ENCODE measurements at places on chromosomes 7 and 10.

DNA sequence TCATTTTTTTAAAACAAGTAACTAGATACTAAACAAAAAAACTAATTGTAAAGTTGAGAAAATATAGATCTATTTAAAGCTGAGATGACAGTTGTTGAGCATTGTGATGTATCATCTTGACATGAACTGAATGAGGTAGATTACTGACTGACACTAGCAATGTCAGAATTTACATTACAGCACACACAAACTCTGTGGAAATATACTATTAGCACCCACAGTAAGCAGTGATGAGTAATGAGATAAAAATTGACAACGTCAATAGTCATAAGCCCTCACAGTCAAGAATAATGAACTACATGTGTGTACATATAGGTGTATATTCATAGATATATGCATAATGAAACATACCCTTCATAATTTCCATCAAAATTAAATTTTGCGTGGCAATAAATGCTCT lies 368.4 kb downstream of the TFEC start:
- DNase-seq = no peak

GRCh38 chr7:108248821-108249220 lies 118.7 kb upstream of the LAMB4 start:
- no peak for DNase-seq

DNA sequence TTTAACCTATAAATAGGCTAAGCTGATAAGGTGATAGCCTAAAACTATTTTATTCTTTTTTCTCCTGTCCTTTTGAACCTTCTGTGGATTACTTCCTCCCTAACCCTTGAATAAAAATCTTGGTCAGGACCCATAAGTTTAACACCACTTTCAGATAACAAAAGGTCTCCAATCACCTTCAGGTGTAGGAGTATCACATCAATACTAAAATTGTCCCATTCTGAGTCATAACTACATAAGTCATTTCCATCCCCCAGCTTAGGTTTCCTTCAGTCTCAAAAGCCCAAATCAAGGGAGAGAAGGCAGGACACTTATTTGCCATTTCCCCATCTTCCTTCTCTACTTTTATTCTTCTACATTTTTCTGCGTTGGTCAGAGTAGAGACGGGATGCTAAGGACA lies 56.9 kb upstream of the WNT16 start:
- DNase-seq = no peak

DNA sequence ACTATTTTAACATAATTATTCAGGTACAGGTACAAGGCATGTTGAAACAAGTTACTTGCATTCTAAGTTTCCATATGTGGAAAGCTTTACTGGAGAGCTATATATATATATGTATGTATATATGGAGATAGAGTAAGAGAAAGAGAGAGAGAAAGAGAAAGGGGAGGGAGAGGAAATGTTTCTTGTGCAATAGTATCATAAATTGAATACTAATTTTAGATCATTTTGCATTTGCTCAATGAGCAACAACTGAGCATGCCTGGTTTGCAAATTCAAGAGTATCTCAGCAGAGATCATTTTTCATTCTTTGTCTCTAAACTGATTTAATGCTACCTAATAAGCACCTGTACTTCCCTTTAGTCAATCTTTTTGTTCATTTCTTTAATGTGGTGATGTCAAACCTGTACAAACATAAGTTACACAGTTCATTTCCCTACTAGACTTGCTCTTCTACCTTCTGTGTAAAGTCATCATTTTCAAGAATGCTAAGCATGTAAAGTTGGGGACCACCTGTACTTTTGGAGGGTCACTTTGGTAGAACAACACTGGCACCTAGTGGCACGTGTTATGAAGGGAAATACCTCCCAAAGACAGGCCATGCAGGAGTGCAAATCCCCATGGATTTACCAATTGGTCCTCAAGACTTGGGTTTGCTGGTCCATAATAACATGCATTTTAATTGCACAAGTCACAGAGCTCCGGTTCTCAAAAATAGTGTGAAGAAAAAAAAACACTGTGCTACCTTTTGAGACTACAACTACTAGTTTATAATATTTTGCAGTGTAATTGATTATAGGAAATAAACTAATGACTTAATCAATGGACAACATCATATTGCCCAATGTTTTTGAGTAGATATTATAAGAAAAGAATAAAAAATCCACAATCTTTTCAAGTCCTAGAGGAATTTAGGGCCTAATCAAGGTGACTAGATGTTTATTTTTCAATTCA lies 431.2 kb upstream of the IGFBP3 start:
- peak; percentile 48 for DNase-seq

- no peak for DNase-seq
Measured at GRCh38 chr7:19026888-19027287, 90.5 kb downstream of the TWIST1 start.

DNA sequence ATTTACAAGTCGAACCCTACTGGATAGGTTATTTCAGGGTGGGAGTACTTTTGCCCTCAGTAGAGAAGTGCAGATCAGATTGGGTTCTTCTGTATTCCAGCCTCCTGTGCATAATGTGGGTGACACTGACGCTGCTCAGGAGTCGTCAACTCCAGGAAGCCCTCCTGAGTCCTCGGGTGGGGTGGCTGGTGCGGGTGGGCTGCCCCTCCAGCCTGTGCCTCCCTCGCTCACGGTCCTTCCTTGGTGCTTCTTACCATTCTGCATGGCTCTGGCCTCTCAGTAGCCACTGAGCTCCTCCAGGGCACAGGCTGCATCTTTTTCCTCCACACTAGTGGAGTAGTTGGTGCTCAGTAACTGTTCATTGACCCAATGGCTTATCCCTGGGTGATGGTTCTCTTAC lies 4.3 kb downstream of the CDH23 start:
- no peak for DNase-seq

- peak; percentile 44 for DNase-seq
Measured at GRCh38 chr10:62732841-62733653, 71.5 kb upstream of the ADO start.

DNA sequence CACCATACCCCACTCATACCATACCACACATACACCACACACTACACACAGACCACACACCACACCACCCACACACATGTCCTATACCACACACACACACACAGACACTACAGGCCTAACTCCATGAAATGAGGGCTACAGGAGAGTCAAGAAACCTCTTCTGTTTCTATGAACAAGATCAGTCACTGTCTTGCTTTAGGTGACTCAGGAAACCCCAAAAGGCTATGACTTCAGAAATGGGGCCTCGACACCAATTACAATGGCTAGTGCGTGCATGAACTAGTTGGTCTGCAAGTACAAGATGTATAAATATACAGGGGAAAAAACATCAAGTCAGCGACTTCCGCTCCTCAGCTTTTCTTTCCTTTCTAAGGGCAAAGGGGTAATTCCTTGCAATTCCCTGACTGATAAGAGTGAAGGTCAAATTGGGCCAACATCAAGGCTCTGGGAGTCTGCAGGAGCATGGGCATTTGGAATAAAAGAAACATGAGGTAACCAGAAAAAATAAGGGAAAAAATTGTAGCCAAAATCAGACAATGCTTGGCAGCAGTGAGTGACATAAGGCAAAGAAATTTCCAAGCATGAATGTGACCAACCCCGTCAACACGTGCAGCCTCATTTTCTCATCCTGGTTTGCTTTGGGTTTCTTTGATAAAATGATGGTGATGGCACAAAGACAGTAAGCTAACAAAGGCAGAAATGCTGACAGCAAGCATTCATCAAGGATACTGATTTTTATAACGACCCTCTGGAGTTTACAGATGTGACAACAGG lies 1.5 kb downstream of the PKD1L1 start:
- DNase-seq = no peak
